Renal pelvis (tissue), 12 donors: ENCODE measurements at places on chromosomes 6 and 20. TPM values are rescaled to one million over a fixed set of nuclear protein-coding genes. Genes with fewer than 3 reads are reported as not detected.
A peak's percentile ranks its signal among the peaks of the same experiment; 100 is the strongest.

DNA sequence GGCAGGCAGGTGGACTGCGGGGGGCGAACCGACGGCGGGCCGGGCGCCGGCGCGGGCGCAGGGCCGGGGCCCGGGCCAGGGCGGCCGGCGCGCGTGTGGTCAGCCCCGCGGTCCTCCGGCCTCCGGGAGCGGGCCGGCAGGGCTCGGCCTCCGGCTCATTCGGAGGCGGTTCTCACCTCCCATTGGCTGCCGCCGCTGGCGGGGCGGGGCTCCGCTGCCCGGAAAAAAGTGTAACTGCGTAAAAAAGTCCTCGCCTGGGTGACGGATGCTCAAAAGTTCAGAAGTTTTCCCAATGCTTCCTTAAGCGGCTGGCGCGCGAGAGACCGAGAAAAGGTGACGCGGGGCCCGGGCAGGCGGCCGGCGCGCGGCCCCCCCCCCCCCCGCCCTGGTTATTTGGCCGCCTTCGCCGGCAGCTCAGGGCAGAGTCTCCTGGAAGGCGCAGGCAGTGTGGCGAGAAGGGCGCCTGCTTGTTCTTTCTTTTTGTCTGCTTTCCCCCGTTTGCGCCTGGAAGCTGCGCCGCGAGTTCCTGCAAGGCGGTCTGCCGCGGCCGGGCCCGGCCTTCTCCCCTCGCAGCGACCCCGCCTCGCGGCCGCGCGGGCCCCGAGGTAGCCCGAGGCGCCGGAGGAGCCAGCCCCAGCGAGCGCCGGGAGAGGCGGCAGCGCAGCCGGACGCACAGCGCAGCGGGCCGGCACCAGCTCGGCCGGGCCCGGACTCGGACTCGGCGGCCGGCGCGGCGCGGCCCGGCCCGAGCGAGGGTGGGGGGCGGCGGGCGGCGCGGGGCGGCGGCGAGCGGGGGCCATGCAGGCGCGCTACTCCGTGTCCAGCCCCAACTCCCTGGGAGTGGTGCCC is at the start of gene FOXC1:
TSS of gene FOXC1 (plus strand) at position 268 of the 849 bp plus-strand sequence. CDS start at position 799, 531 bp downstream.
- DNase-seq: peak; percentile 92

- no peak for DNase-seq
These were observed 71.6 kb upstream of the CD93 start for GRCh38 chr20:23157734-23158133.

DNA sequence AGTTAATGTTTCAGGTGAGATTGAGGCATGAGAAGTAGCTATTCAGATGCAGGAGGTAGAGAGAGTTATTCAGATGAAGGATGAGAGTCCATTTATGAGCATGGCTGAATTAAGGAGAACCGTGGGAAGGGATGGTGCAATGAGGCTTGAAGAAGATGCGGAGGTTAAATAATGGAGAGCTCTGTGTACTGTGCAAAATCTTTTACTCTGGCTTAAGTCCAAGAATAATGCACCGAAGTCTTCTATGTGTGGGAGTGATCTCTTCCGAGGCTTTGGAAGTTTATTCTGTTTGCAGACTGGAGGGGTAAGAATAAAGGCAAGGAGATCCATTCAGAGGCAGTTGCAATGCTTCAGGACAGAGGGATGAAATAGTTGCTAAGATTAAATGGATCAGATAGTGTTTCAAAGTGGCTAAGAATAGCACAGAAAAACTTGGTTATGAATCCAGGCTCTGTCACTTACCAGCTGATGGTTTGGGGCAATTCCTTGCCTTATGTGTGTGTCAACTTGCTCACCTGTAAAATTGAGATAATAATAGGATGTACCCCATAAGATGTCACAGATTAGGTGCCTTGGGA is 467.1 kb downstream of the HDGFL1 start:
- DNase-seq: peak; percentile 21

- no peak for DNase-seq
These were observed 34.7 kb downstream of the PLAGL1 start for GRCh38 chr6:143973097-143973966.

- no peak for DNase-seq
These were observed 4.3 kb downstream of the CPXM1 start for GRCh38 chr20:2796011-2796660.

GRCh38 chr6:87756858-87757257 is 54.8 kb upstream of the AKIRIN2 start:
- DNase-seq: no peak

DNA sequence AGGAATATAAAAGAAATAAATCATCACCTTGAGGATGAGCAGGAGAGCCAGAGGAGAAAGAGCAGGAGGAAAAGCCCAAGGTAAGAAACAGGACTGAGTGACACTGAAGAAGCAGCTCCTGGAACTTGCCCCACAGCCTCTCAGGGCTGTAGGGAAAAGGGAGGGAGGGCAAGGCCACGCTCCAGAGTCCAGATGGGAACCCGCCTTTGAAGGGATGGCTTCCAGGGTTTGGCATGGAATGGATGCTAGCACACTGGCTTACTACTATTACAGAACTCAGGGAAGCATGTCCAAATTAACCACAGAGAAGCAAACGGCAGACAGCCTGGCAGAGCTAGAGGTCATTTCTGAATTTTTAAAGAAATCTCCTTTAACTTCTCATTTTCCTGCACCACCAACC is 26.8 kb downstream of the RALGAPA2 start:
- DNase-seq: no peak

DNA sequence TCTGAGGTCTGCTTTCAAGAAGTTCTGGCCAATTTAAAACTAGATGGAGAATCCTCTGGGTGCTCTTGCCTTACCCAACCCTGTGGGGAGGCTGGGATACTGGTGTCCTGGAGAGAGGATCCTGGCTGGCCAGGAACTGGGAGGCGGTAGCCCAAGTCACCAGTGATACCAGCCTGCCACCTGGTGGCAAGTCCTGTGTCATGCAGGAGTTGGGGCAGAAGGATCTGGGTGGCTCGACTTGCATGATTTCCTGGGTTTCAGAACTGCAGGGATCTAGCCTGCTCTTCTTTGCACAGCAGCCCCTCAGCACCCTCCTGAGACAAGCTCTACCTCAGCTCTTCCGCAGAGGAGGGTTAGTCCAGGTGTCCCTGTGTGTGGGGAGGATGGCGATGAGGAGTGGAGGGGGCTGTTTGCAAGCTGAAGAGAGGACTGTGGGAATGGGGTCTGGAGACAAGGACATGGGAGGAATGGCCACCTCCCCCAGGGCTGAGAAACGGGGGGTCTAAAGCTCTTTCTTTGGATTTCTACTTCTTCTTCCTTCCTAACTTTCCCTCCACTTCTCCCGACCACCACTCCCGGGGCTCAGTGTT is 4.2 kb downstream of the KCNK17 start:
- DNase-seq: peak; percentile 50

DNA sequence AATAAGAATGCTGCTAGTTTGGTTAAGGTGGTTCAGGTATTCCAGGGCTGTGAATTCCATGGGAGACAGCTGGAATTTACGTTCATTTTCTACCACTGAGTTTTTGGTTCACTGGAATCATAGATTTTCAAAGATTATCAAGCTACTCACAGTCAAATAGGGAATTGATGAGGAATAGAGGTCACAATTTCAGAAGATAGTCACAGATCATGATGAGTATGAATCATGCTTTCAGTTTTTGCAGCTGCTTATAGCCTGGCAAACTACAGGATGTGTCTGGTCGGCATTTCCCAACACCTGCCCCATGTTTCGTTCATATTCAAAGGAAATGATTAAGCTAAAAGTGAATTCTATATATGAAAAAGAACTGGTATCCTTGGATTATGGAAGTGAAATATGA is 58.7 kb downstream of the BCKDHB start:
- DNase-seq: no peak

DNA sequence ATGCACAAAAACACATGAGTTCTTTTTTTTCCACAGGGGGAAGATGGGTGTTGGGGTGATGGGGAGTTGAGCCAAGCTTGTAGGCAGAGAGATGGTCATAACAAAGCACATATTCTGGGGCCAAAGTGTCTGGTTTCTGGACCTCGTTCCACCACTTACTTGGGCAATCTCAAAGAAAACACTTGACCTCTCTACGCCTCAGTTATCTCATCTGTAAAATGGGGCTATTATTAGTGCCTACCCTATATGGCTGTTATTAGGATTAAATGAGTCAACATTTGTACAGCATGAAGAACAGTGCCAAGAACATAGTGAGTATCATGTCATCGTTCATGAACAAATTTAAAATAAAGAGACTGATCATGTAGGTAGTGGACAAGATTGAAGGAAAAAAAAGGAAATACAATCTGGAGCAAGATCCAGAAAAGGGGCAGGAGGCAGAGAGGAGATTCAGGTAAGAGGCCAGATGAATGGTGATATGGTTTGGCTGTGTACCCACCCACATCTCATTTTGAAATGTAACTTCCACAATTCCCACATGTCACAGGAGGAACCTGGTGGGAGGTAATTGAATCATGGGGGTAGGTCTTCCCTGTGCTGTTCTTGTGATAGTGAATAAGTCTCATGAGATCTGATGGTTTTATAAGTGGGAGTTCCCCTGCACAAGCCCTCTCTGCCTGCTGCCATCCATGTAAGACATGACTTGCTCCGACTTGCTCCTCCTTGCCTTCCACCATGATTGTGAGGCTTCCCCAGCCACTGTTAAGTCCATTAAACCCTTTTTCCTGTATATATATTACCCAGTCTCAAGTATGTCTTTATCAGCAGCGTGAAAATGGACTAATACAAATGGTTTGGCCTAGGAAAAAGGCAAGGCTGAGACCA is 14.2 kb downstream of the EEF1E1 start:
- DNase-seq: no peak

DNA sequence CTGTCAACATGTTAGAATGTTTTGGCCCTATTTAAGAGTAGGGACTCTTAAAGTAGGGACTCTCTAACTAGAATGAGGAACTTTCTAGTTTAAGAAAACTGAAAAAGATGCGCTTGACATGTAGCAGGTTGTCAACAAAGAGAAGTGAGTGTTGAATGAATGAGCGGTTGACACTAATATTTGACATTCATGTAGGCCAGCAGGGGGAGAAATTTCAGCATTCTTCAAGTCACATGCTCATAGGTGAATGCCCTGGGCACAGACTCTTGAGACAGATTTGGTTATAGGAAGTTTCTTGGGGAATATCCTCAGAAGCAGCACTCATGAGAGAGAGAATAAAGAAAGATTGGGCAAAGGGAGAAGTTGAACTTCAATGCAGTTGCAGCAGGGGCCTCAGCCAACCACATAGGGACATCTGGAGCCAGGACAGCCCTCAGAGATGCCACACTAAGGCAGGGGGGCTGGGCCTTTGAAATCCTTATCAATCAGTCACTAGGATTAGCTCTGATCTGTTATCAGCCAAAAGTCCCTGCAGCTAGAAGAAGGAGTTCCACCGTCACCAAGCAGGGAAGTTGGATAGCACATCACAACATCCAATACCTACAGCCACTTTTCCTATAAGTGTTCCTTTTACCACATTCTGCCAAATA is 145.1 kb upstream of the FKBP1C start:
- DNase-seq: no peak

- no peak for DNase-seq
These were observed 26.6 kb upstream of the TULP4 start for GRCh38 chr6:158285656-158286021.

GRCh38 chr6:87600576-87600975 is 10.6 kb downstream of the ORC3 start:
- DNase-seq: no peak

- no peak for DNase-seq
These were observed 2.5 kb upstream of the PRDM1 start for GRCh38 chr6:106083618-106084017.

DNA sequence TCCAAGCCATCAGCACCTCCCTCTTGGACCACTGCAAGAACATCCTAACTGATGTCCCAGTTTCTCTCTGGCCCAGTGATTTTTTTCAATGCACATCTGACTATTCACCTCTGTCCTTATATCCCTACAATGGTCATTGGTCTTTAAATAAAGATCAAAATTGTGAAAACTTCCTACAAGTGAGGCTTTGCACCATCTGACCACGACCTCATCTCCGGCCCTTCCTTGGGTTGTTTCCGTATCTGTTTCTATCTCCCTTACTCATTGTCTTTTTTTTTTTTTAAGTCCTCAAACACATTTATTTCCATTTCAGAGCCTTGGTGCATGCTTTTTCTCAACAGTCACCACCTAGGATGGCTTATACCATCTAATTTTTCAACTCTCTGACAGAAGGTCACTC is 88.1 kb downstream of the IPCEF1 start:
- DNase-seq: no peak

- DNase-seq: no peak
These were observed 16.1 kb upstream of the KIAA0408 start for GRCh38 chr6:127475135-127475822.

GRCh38 chr20:23092384-23092756 is 6.2 kb upstream of the CD93 start:
- DNase-seq: no peak

DNA sequence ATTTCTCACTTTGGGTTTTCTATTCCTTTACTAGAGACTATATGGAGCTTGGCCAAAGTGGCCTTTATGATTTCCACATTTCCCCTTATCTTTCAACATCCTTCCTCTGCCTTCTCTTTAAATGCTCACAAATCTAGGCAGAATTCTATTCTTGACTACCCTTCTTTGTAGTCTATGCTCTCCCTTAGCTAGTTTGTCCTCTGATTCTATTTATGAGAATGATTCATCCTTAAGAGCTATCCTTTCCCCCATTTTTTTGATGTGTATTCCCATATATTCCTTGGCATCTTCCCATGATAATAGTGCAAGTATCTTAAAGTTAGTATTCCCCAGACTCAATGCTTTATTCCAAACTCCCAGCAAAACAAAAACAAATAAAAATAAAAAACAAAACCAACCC is 53.1 kb downstream of the IL20RA start:
- no peak for DNase-seq

- DNase-seq: no peak
These were observed 19.8 kb downstream of the THBS2 start for GRCh38 chr6:169233832-169234231.

DNA sequence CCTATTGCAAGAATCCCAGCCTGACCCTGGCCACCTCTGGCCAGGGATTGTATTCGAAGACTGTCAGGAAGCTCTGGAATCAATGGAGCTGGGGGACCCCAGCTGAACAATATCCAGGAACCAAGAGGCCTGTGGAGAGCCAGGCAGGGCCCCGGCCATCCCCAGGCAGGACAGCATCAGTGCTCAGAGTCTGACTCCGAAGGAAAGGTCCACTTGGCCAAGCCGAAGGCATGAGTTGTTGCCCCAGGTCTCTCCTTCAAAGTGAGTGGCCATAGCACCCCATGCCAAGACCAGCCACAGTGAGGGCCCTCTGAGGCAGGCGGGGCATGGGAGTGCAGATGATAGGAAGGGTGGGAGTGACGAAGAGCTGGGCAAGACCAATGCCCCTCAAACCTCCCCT is 193.1 kb downstream of the CDH4 start:
- no peak for DNase-seq

- DNase-seq: no peak
These were observed 422.0 kb upstream of the HS3ST5 start for GRCh38 chr6:114764866-114765265.

GRCh38 chr6:153031335-153031955 is 28.9 kb upstream of the MTRF1L start:
- DNase-seq: no peak

The NOX3 gene
- polyA plus RNA-seq: 2.7 TPM

The SYNDIG1 gene
- polyA plus RNA-seq: 9.9 TPM

The MUCL3 gene
- 0.13 TPM for polyA plus RNA-seq

The TNXB gene
- polyA plus RNA-seq: 5.6 TPM

The C20orf204 gene
- 1.3 TPM for polyA plus RNA-seq

The ENPP4 gene
- 15.9 TPM for polyA plus RNA-seq

The PTCRA gene
- polyA plus RNA-seq: 0.23 TPM

The RALGAPB gene
- 43.4 TPM for polyA plus RNA-seq

The SLC17A9 gene
- polyA plus RNA-seq: 1.5 TPM

The PRRT1 gene
- 2.8 TPM for polyA plus RNA-seq

The SDCBP2 gene
- 3.5 TPM for polyA plus RNA-seq

The BPIFA1 gene
- polyA plus RNA-seq: not detected

The DEFB124 gene
- not detected for polyA plus RNA-seq

The SLC13A3 gene
- polyA plus RNA-seq: 20.8 TPM

The CST9 gene
- not detected for polyA plus RNA-seq

The SLC25A27 gene
- 59.1 TPM for polyA plus RNA-seq

The LY86 gene
- polyA plus RNA-seq: 0.95 TPM
